Left ventricle myocardium inferior (tissue), 1 donor: ENCODE measurements at places on chromosomes 11 and 22. TPM values are rescaled to one million over a fixed set of nuclear protein-coding genes. Genes with fewer than 3 reads are reported as not detected.

- DNase-seq: no peak
Measured at GRCh38 chr11:34209809-34210208, 104.4 kb downstream of the NAT10 start.

GRCh38 chr11:126991596-126991995 is 9.0 kb downstream of the KIRREL3 start:
- no peak for DNase-seq

- no peak for DNase-seq
Measured at GRCh38 chr22:47168441-47168840, 406.0 kb downstream of the TBC1D22A start.

GRCh38 chr11:126127284-126127845 is 64.7 kb upstream of the CDON start:
- no peak for DNase-seq

DNA sequence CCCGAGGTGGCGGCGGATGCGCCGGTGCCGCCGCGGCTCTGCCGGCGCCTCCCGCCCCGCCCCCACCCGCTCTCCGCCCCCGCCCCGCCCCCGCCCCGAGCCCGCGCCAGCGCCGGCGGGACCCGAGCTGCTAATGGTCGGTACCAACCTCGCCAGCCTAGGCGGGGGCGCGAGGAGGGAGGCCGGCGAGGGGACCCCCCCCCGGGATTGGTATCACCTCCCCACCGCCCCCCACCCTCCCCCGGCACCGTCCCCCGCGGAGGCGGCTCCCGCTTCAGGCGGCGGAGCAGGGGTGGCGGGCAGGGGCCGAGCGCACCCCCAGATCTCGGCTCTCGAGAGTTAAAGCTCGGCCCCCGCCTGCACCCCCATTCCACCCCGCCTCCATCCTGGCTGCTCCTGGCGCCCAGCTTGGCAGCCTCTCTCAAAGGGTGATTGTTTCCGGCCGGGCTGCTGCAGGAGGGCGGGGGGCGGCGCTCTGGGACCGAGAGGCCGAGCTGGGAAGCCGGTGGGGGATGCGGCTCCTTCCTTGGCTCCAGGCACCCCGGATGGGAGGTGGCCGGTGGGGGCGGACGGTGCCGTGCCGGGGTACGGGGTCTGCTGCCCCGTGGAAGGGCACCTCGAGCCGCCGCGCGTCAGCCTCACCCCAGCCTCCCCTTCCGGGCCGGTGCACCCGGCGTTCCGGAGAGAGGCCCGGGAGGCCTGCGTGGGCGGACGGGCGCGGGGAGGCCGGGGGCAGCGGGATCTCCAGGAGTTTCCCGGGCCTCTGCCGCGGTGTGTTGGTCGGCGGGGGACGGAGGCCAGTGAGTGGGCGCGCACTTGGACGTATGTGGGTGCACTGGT is at the start of gene B3GAT1:
TSS of gene B3GAT1 (minus strand) at position 40 of the 840 bp plus-strand sequence. CDS start 24,583 bp downstream, outside the sequence.
- DNase-seq: no peak

DNA sequence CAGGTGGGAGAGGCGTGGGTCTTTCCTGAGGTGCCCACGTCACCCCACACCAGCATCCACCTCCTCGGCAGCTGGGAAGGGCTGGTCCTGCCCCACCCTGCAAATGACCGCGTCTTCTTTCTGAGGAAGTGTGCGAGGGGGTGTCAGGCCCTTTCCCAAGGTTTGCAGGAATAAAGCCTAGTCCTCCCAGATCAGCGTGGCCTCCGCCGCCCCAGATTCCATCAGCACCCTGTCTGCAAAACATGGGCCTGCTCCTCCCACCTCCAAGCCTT is 14.4 kb upstream of the SLC39A13 start:
- no peak for DNase-seq

DNA sequence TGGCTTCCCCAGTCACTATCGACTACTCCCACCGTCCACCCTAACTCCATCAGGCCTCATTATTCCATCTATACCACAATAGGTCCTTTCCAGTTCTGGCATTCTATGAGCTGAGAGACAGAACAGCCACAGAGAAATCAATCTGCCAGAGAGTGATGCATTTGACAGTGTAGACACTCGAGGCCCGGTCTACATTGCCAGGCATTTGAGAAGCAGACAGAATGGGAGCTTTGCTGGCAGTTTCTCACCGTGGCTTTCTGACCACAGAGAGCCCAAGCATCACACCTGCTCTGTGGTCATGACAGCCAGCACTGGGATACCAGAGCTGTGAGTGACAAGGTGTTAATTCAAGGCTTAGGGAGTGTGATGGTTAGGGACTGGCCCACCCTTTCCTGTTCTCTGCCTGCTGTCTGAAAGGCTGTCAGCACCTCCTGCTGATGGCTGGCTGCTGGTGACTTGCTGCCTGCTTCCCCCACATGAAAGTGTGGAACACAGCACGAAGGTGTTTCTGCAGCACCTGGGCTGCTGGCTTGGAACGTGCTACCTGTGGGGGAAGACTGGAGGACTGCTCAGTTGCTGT is 137.8 kb downstream of the KIRREL3 start:
- no peak for DNase-seq

The RASSF10 gene
- total RNA-seq: 0.25 TPM

The OR5P2 gene
- total RNA-seq: not detected

GRCh38 chr11:122895563-122895962 is 13.0 kb downstream of the JHY start:
- no peak for DNase-seq

DNA sequence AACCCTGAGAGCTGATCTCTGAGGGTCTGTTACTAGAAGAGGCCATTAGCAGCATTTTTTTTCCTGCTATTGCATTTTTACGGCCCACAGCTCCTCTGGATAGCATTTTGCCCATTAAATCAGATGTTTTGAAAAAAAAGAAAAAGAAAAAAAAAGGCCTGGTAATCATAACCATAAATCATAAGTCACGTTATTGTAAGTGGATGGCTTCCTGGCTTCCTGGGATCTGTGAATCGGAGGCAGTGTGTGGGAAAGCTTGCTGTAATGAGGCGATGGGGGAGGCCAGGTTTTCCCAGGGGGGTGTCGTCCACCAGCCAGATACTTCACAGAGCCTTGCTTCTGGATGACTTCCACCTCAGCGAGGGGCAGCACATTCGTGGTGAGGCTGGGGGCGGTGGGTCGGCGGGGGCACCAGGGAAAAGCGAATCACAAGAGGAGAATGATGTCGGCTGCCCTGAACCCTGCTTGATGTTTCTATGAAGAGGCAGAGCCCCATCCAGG is 106.5 kb upstream of the SYT13 start:
- DNase-seq: no peak

The USH1C gene
- not detected for total RNA-seq

- no peak for DNase-seq
Measured at GRCh38 chr22:48945621-48946458, 881.8 kb downstream of the BRD1 start.

The PHLDA2 gene
- total RNA-seq: not detected

DNA sequence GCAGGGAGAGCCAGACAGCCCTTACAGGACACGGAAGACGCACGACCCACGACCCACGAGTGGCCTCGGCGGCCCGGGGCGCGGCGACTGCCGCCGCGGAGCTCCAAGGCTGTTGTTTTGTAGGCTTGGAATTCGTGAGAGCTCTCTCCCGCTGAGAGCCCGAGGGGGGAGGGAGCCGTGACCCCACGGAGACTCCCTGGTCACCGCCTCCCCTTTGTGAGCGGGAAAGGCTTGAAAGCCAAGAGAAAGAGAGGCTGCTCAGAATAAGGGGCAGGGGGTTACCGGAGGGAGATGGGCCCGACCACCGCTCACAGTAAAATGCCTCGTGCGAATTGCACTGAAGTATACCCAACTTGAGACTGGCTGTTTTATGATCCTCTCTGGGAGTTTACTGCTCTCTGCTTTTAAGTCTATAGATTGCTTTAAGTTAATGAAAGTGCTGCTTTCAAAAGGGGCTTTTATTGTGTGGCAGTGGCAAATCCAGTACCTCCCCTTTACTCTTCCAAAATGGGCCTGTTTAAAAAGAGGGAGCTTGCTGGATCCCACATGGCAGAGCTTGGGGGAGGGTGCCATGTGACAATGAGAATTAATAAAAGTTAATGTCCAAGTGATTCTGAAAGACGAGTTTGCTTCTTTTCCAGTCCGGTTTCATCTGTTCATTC is 2.9 kb downstream of the PKNOX2 start:
- peak; percentile 33 for DNase-seq

The UBQLN3 gene
- 0.14 TPM for total RNA-seq

- no peak for DNase-seq
Measured at GRCh38 chr11:10544491-10545465, 3.8 kb upstream of the RNF141 start.

DNA sequence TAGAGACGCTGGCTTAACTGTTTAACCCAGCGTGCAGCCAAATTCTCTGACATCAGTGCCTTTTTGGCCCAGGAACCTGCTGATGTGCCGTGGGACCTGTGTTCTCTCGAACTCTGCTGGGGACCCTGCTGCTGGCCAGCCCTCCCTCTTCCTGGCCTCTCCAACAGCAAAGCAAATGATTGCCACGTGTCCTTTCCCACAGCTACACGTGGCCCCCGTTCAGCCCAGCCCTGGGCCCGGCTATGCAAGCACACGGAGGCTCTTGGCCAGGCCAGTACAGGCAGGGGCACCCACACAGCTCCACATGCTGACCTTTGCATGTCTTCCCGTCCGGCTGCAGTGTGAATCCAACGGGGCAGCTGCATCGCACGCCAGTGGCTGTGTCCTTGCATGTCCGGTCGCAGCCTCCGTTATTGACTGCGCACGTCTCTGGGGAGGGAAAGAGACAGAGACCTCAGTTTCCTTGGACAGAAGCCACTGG is 51.6 kb upstream of the TTLL12 start:
- DNase-seq: peak; percentile 28

GRCh38 chr22:38080850-38081635 is 2.9 kb downstream of the SLC16A8 start:
- DNase-seq: peak; percentile 41

DNA sequence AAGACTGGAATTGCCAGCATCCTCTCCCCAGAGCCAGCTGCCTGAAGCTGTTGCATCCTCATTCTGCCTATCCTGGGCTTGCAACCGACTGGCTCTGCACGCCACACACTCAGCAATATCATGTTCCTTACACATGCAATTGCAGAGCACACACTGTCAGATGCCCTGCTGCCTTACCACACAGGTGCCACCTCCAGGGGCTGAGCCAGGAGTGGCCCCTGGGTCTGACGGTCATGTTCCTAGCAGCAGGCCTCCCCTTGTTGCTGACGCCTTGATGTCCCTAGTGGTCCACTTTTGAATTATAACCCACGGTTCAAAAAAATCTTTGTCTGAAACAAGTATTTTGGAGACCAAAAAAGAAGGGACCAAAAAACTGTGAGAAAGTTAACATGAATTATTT is 18.5 kb upstream of the OR8B8 start:
- no peak for DNase-seq

- DNase-seq: peak; percentile 72
Measured at GRCh38 chr22:38467904-38468442, at the start of gene KDELR3. Gene KDELR3 (plus strand): TSS chr22:38468096. CDS start chr22:38468234, 138 bp downstream.

DNA sequence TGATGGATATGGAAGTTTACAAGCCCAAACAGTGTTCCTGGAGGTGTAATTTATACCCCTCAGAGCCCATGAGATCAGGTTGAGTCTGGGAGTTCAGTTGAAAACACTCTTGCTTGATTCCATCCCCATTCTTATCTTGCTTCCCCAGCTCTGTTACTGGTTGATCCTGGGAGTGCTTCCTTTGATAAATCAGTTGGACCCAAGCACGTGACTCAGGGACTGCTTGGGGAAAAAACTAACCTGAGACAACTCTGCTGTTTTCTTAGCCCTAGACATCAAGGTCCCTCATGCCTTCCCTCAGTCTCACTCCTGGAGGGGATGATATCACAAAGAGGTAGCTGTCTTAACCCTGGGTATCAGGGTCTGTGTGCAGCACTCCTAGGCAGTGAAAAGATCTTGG is 35.0 kb upstream of the SLC1A2 start:
- no peak for DNase-seq

The IRAG1 gene
- 5.1 TPM for total RNA-seq

GRCh38 chr11:114416441-114416961 is 16.0 kb downstream of the RBM7 start:
- no peak for DNase-seq

The MMP7 gene
- not detected for total RNA-seq

The LRRC32 gene
- total RNA-seq: 35.1 TPM

DNA sequence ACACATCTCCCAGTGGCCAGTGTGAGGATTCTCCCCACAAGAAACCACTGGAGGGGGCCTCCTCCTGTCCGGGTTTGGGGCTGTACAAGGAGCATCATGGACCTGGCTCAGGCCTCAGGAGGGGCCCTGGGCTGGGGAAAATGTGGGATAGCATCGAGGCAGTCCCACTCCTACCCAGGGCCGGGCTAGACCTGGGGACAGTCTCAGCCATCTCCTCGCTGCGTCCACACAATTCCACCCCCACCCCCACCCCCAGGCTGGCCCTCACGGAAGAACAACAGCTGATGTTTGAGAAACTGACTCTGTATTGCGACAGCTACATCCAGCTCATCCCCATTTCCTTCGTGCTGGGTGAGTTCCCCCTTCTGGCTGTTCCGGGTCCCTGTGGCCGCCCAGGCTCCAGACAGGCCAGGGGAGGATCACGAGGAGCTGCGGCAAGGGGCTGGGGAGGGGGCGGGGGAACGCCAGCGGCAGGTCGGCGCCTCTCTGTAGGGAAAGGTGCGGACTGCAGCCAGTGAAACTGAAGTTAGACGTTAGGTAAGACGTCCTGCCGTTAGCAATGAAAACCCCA is 4.8 kb downstream of the BEST1 start:
- DNase-seq: peak; percentile 70

- no peak for DNase-seq
Measured at GRCh38 chr11:126029805-126030204, 32.9 kb downstream of the CDON start.

GRCh38 chr11:35058669-35059434 is 80.1 kb upstream of the CD44 start:
- DNase-seq: no peak

GRCh38 chr11:3929649-3930048 is 74.2 kb downstream of the STIM1 start:
- no peak for DNase-seq

- peak; percentile 33 for DNase-seq
Measured at GRCh38 chr22:39348909-39349505, 784 bp upstream of the SYNGR1 start.

- no peak for DNase-seq
Measured at GRCh38 chr22:47019012-47019790, 256.8 kb downstream of the TBC1D22A start.

DNA sequence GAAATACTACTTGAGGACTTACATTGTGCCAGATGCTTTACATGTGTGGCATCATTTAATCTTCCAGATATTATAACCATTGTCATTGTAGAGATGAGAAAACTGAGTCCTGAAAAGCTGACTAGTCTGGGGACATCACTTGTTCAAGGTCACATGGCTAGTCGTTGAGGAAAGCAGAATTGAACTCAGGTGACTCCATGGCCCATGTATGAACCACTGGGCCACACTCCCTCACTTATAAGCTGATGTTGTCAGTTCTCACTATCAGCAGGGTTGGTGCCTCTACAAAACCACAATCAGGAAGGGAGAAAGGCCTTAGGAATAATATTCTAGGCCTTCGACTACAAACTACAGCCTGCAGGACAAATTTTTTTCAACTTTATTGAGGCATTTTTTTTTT is 26.1 kb upstream of the ADA2 start:
- no peak for DNase-seq

GRCh38 chr11:59271811-59272327 is 59.1 kb upstream of the MPEG1 start:
- DNase-seq: no peak
